ENCODE measurements at places on chromosomes 16 and 17. TPM values are rescaled to one million over a fixed set of nuclear protein-coding genes. Genes with fewer than 3 reads are reported as not detected.

Gene EMP2
- total RNA-seq = not detected

Gene HASPIN
- total RNA-seq = 25.7 TPM

Gene MSLN
- not detected for total RNA-seq

Gene DRG2
- 69.2 TPM for total RNA-seq

Gene KNOP1
- 35.3 TPM for total RNA-seq

Gene HSPB9
- not detected for total RNA-seq

Gene NUBP2
- total RNA-seq = 82.8 TPM

Gene AHSP
- not detected for total RNA-seq
